ENCODE measurements at places on chromosomes 12 and 14.
A peak's percentile ranks its signal among the peaks of the same experiment; 100 is the strongest.

DNA sequence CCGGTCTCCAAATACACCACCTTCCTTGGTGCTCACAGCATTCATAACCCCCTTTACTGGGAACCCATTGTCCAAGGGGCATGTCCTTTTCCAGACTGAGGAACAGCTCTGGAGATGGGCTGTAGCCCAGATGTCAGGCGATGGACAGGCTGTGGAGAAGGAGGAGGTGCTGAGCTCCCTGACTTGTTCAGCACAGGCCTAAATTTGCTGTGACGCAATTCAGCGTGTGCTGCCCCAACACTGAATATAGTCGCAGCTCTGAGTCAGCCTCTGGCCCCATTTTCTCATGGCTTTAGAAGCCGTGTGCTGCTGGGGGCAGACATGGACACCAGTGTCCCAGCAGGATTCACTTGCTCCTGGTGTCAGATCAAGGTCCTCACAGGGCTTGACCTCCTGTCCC lies 269.1 kb downstream of the EMP1 start:
- DNase-seq, result peak; percentile 8

DNA sequence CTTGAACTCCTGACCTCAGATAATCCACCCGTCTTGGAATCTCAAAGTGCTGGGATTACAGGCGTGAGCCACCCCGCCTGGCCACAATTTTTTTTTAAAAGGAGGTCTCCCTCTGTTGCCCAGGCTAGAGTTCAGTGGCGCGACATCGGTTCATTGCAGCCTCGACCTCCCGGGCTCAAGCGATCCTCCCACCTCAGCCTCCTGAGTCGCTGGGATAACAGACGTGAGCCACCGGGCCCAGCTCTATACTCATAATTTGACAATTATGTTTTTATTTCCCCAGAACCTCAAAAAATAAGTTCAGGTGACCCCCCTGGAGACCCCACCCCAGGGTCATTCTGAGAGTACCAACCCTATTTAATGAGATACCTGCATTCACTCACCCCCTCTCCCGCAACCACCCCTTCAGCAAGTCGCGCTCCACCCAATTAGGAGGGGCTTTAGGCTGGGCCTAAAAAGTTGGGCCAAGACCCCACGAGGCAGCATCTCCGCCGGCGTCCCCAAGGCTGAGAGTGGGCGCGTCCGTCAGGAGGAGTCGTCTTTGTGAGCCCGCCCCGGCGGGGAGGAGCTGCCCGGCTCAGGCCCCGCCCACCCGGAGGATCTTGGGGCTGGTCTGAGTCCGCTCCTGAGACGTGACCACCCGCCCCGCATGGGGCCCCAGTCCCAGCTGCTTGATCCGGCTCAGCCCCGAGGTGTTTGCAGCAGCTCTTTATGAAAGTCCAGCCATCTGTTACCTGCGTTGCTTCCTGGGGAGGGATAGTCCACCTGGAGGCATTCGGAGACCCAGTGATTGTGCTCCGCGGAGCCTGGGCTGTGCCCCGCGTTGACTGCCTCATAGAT lies at the start of gene ANKRD33:
TSS of gene ANKRD33 (plus strand) at position 628 of the 840 bp plus-strand sequence. CDS start at position 712, 84 bp downstream.
- DNase-seq, result no peak

DNA sequence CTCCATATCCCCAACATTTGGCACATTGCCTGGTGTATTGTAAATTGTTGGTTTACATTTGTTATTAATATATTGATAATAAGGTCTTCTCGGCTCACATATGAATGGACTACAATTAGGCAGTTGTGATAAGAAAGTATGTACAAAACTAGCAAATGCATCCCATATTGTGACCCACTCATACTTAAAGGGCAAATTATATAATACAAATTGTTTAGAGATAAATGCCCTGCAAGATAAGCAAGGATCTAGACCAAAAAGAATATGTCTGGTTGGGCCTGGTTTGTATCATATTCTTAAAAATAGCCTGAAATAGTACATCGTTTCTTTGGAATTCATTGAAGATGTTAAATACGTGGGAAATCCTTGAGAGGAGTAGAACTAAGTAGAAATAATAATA lies 151.3 kb downstream of the CNTN1 start:
- DNase-seq, result no peak

GRCh38 chr14:22979748-22980392 lies 2.5 kb downstream of the AJUBA start:
- no peak for DNase-seq

DNA sequence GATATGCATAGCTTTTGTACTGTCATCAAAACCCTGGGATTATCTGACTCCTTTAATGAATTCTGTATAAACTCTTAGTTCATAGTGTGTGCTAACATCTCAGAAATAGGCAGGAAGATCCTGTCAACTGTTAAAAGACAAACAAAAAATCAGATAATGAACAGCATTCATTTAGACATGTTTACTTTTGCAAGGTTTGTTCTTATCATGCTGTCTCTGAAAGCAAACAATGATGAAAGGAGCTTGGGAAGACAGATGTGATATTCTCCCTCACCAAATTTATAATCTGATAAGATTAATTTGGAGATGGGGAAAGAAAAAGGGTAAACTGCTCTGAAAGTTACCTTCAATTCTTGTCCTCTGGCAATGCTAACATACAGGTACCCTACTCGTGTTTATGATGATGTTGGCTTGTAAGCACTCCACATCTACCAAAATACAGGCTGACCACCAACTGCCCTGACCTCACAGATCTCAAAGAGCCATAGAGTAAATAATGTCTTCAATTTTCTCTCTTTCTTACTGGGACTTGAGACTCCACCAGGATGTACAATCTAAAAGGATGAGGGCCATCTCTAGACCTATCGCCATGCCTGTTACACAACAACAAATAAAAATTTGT lies 233.8 kb downstream of the SSPN start:
- no peak for DNase-seq

DNA sequence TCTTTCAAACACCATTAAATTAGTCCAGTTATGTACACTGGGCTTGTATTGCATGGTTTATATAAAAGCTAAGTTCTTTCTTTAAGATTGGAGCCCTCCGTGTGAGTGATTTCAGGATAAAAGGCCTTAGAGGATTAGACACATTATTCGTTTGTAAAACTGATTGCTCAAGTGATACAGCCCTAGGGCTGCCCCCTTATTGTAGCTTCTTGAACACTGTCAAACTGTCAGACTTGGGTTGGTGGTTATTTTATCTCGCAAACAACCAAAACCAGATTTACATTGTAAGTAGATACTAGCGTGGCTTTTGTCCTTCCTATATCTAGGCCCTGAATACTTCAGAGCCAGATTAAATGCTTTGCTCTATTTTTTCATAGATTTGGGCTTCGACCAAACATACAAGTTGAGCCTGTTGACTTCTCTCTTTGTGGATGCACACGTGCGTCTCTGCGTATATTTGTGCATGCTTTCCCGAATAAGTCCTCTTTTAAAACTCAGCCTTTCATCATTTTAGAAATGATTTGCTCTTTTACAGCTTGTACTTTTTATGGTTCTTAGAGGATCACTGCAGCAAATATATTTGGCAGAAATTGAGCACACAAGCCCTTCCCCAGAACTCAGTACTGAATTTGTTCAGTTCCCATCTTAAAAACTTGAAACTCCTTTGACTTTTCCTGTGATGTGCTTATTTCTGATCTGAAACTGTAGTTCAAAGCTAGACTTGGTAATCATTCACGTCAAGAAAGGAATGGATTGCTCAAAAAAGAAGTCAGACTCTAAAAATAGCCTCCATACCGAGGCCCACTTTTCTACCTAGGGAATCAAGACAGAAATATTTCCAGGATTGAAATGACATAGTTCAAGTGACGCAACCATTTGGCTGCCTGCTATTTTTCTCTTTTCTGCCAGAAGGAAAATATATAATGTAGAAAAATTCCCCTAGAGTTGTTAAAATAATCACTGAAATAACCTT lies 129.5 kb downstream of the ETV6 start:
- DNase-seq, result peak; percentile 55

DNA sequence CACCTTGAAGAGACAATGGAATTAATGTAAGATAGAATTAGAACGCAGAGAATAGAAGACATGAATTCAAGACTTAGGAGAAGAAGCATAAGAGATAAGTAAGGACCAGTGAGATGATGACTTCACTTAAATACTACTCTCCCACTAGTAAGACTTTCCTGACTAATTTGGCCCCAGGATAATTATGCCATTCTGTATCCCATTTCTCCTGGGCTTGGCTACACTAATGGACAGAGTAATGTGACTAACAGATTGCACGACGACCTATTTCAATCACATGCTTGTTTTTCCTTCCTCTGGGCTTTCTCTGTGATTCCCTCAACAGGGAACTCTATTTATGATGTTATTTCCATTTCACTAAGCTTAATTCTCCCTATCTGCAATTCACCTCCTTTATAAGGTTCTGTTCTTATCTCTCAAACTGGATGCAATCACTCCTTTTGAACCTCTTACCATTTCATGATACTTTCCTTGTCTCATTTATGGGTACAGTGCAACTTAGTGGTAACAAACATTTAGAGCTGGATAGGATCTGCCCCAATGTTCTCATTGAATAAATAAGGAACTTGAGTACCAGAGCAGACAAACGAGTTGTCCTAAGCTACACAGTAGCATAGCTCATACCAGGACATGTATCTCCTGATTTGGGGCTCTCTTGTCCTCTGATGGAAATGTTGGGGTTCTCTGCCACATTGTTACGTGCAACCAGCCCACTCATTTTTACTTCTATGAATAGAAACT lies 102.7 kb downstream of the BTG1 start:
- no peak for DNase-seq

- no peak for DNase-seq
Observed at GRCh38 chr14:52279408-52279807, 11.9 kb downstream of the PTGDR start.

- DNase-seq, result peak; percentile 49
Observed at GRCh38 chr12:6771091-6771495, 1.2 kb upstream of the LAG3 start.

- DNase-seq, result no peak
Observed at GRCh38 chr12:116122628-116123027, 154.9 kb downstream of the MED13L start.

GRCh38 chr14:91388551-91388975 lies 29.1 kb downstream of the CCDC88C start:
- peak; percentile 93 for DNase-seq

- DNase-seq, result no peak
Observed at GRCh38 chr14:95221531-95221930, 64.2 kb upstream of the DICER1 start.

DNA sequence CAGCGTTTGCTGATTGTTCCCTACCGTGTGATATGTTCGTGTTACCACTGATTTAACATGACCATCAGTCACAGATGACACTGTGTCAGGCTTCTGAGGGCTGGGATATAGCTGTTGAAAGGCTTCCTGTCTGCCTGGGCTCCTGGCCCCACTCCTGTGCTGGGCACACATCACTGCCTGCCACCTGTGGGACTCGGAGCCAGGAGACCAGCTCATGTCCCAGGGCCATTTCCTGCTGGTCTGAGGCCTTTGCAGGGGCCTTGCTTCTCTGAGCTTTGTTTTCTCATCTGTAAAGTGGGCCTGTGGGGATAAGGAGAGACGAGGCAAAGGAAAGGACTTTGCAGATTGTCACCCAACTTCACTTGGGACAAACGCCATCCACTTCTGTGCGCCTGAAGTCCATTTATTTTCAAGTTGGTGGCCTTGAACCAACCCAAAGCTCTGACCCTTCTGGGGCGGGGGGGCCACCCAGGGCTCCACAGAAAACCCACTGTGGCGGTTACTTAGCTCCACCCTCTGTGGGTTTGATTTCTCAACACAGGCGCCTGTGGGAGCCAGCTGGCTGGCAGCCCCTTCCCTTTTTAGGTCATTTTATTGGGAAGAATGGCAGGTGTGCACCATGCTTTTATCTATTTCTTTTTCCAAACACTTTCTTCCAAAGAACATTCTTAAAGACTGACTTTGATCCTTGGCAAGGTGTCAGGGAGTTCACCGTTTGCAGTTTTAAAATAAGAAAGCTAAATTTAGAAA lies 54.1 kb downstream of the BEGAIN start:
- DNase-seq, result peak; percentile 90

DNA sequence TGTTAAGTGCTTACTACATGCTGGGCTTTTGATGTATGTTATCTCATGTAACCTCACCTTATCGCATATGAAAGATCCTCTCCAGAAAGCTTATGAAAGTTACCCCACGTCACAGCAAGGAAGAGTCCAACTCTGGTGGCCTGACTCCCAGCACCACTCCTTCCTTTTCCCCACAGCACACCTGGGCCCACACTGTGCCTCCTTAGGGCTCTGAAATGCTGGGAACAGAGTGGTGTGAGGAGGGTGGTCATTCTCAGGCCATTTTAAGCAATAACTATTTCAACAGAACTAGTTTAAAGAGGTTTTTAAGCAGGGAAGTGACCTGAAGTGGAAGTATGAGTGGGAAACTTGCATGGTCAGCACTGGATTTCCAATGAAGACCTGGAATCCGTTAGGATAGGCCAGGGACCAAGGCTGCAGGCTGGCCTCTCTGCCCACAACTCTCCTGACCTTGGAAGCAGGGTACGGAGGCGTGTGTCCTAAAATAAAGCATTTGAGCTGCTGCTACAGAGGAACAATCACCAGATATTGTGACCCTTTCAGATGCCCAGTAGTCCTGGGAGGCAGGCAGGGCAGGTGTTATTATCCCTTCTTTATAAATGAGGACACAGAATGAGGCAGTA lies 67.2 kb upstream of the TMEM263 start:
- DNase-seq, result no peak

- peak; percentile 72 for DNase-seq
Observed at GRCh38 chr12:94969424-94969823, 34.1 kb downstream of the NDUFA12 start.

- no peak for DNase-seq
Observed at GRCh38 chr12:46177837-46178608, 90.8 kb downstream of the SLC38A1 start.

DNA sequence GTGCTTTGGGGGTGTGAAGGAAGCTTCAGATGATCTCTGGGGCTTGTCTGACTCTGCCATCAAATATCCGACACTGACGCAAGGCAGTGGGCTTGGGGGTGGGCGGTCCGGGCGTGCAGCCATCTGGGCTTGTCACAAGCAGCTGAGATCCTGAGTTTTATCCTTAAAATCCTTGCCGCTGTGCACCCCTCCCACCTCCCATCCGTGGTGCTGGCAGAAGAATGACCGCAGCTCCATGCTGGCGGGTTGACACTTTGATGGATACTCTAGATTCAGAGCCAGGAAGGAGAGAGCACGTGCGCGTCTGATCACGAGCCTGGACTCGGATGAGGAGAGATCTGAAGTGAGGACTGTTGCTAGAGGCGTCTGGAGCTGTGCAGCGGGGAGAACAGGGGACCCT lies 3.0 kb downstream of the ZFYVE21 start:
- no peak for DNase-seq

- no peak for DNase-seq
Observed at GRCh38 chr12:13443028-13443427, 246.5 kb downstream of the EMP1 start.

DNA sequence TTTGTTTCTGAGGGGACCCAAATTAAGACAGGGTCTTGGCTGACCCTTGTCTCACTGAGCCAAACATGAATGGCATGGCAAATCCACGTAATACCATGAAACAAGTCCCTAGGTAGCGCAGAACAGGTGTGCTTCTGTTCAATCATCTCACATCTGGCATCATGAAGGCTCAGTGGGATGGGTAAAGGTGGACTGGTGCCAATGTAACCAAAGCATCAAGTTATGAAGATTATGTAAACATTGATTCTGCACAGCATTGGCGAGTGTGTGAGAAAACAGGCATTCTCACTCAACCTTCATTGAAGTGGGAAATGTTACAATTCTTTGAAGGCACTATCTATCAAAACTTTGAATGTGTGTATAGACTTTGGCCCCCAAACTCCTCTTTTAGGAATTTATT lies 41.9 kb downstream of the PTGER2 start:
- DNase-seq, result no peak

Data from MV-4-11 (cell line).